HT1080 (cell line): ENCODE measurements at places on chromosomes 6 and 20. TPM values are rescaled to one million over a fixed set of nuclear protein-coding genes. Genes with fewer than 3 reads are reported as not detected.

DNA sequence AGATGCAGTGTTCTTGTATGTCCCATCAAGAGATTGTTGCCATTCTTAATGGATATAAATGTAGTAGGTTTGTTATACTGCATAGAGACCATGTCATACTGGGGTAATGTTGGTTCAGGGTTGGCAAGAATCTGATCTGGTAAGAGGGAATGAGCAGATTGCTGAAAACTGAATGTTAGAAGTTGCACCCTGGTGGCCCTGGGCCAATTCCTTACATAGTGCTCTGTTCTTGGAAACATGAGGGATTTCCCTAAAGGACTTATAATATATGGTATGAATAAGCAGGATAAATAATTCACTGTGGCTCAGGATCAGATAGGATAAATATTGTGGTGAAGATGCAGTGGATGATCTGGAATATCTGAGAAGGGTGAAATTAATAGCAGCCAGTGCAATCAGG lies 70.2 kb downstream of the ANKS1A start:
- no peak for DNase-seq

- DNase-seq, result no peak
Measured at GRCh38 chr6:139752086-139752485, 377.6 kb upstream of the CITED2 start.

The SLC35A1 gene
- 10.6 TPM in 2 replicates for total RNA-seq

The SRMS gene
- total RNA-seq, result not detected in 2 replicates
